ENCODE measurements at places on chromosomes 5 and 9.

- no peak for DNase-seq
Observed at GRCh38 chr5:120509053-120509452, 45.0 kb downstream of the PRR16 start.

DNA sequence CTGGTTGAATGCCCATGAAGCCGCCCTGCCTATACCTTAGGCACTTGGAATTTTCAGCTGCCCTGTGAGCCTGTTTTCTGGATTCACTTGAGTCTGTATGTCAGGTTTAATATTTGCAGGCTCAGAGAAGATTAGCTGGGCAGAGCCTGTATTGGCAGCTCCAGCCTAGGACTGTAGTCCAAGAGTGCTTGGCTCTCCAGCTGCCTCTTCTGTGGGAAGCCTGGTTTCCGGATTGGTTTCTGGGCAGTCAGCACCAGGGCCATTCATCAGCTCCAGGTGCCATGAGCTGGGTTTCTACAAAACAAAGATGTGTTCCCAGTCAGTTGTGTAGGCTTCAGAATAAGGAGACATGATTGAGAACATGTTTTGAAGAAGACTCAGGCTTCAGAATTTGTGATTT lies 90.1 kb downstream of the ARHGAP26 start:
- no peak for DNase-seq

DNA sequence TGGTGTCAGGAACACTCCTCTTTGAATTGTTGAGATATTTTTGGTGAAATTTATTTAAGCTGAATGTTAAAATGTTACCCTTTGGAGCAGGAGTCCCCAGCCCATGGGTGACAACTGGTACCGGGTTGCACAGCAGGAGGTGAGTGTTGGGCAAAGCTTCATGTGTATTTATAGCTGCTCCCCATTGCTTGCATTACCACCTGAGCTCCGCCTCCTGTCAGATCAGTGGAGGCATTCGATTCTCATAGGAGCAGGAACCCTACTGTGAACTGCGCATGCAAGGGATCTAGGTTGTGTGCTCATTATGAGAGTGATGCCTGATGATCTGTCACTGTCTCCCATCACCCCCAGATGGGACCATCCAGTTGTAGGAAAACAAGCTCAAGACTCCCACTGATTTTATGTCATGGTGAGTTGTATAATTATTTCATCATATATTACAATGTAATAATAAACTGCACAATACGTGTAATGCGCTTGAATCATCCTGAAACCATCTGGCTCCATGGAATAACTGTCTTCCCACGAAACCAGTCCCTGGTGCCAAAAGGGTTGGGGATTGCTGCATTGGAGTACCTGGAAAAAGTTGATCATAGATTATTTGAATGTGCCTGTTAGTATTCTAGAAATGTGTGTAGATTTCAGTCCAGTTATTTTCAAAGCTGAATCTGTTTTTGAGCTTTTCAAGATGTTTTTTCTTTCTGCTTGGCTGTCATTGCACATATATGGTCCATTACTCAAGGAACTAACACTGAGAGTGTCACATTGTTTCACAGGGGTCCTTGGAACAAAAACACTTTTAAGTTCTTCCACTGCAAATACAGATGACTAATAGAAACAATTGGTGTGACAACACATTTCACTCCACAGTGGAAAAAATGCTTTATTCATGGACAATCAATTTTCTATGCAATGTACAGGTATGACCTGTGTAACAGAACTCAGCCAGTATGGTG lies 104.6 kb upstream of the TNFAIP8 start:
- DNase-seq = no peak

- DNase-seq = no peak
Observed at GRCh38 chr5:89595056-89595455, 712.1 kb upstream of the MEF2C start.

- DNase-seq = no peak
Observed at GRCh38 chr5:124279146-124279876, 467.1 kb downstream of the ZNF608 start.

DNA sequence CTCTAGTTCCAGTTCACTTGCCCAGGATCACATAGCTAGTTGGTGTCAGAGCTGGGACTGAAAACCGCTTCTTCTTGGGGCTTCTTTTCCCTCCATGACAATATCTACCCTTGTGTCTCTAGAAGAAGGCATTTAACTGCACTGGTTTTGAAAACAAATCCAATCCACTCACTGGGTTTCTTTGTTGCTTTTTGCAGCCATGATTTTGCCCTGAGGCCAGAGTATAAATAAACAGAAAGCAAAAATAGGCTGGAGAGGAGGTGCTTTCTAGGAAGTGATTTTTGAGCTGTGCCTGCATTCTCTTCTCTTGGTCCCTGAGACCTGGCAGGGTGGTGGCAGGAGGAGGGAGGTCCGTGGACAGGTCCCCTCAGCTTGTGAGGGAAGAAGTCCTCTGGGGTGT lies 6.9 kb upstream of the TRIO start:
- DNase-seq = no peak
